LHCN-M2 (cell line): ENCODE measurements at places on chromosomes 16 and 17.

GRCh38 chr16:11642765-11643116, 25.5 kb upstream of the SNN start:
- DNase-seq = no peak

- DNase-seq = peak; percentile 29
Observed at GRCh38 chr17:18139949-18140348, 31.4 kb downstream of the MYO15A start.

GRCh38 chr16:4768549-4769305, 1.8 kb upstream of the ZNF500 start:
- peak; percentile 94 for DNase-seq

DNA sequence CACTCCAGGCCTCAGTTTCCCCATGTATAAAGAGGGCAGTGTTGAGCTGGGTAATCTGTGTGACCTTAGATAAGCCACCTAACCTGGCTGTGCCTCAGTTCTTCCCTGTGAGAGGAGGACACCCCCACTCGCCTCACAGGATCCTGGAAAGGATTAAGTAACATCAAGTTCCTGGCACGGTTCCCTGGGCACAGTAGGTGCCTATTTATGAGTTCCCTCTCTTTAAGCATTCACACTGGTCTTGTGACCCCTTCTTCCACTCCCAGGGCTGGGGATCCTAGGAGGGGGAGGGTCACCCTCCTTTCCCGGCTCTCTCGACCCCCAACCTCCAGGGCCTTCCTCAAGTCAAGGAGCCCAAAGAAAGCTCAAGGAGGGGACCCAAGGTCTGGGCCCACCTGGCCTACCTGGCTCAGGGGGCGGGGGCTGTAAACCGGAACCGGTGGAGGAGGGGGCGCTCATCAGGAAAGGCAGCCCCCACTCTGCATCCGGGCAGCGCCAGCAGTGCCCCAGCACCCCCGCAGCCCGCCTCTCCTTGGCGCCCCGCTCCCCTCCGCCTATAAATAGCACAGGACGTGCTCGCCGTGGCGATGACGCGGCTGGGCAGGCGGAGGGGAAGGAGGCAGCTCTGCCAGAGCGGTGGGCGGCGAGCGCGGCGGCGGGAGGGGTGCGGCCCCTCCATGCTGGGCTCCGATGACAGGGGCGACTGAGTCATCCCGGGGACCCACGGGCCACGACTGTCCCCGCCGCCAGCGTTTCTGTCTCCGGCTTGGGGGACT, 9.4 kb downstream of the RPL19 start:
- DNase-seq = no peak

GRCh38 chr16:2043667-2044451, 3.8 kb downstream of the NTHL1 start:
- no peak for DNase-seq

- no peak for DNase-seq
Observed at GRCh38 chr17:76036497-76037261, 9.6 kb upstream of the EVPL start.

- DNase-seq = no peak
Observed at GRCh38 chr17:29847118-29847517, 82.9 kb downstream of the SSH2 start.

- no peak for DNase-seq
Observed at GRCh38 chr16:7976563-7976962, 613.7 kb downstream of the TMEM114 start.

GRCh38 chr16:85995541-85996423, 96.8 kb downstream of the IRF8 start:
- no peak for DNase-seq

DNA sequence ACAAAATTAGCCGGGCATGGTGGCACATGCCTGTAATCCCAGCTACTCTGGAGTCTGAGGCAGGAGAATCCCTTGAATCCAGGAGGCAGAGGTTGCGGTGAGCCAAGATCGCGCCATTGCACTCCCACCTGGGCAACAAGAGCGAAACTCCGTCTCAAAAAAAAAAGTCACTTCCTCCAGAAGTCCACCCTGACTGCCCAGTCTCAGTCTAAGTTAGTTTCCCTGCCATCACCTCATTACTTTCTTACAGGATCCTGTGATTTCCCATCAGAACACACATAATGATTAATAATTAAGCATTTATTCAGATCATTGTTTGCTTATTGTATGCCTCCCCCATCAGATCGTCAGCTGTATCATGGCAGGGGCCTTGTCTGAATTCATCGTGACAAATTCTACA, 31.6 kb downstream of the ABCC3 start:
- DNase-seq = no peak

GRCh38 chr16:56319376-56319775, 106.0 kb downstream of the AMFR start:
- no peak for DNase-seq

DNA sequence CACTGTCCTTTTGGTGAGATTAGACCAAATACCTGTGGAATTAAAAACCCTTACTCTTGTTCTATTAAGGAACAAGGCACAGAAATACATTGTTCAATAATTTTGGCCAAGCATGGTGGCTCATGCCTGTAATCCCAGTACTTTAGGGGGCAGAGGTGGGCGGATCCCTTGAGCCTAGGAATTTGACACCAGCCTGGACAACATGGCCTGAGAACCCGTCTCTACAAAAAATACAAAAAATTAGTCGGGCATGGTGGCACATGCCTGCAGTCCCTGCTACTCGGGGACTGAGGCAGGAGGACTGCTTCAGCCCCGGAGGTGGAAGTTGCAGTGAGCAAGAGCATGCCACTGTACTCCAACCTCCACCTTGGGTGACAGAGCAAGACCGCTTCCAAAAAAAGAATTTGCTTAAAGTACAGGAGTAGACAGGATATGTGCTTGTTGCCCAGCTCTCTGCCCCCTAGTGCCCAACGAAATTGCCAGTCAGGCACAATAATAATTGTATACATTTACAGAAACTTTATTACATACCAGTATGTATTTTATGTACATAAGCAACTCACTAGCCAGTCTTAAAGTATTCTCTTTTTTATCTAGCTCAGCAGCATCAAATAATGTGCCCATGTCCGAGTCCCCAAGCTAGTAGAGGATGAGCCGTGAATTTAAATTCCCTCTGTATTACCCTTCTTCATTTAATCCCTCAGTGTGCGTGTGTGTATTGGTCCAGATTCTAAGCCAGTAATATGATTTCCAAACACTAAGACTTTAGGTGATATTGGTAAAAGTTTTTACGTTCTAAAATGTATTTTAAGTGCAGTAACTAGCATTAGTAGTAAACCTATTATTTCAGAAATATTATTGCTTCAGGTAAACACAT, 1.4 kb downstream of the THUMPD1 start:
- peak; percentile 19 for DNase-seq

DNA sequence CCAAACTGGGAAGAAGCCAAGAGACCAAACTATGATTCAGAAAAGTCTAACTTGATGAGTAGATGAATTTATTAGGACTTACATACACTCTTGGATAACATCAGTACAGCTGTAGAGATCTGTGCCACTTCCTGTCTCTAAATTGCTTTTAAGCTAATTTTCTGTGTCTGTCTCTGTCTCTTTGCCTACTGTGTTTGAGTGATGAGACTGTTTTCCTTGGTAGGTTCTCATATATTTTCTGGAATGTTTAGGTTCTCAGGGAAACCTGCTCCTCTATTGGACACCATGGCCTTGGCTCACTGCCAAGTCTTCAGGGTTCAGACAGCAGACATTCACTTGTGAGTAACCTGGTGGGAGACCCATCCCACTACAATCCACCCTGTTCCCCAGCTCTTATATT, 103.5 kb upstream of the KIF2B start:
- DNase-seq = peak; percentile 31

GRCh38 chr16:79794941-79795340, 194.4 kb upstream of the MAF start:
- DNase-seq = no peak

DNA sequence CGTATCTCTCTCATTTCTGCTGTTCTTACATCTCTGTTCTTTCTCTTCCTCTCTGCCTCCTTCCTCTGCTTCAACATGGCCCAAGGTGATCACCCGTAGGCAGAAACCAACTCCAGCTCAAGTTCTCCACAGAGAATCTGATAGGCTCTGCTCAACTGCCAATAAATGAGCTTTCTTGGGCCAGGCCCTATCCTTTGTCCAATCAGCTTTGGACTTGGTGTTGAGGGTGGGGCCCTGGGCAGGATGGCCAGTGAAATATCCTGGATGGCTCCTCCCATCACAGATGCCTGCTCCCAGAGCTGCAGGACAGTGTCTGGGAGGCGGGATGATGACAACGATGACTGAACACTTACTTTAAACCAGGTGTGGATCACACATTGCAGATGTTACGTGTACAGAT, 17.4 kb upstream of the BRD7 start:
- DNase-seq = no peak

DNA sequence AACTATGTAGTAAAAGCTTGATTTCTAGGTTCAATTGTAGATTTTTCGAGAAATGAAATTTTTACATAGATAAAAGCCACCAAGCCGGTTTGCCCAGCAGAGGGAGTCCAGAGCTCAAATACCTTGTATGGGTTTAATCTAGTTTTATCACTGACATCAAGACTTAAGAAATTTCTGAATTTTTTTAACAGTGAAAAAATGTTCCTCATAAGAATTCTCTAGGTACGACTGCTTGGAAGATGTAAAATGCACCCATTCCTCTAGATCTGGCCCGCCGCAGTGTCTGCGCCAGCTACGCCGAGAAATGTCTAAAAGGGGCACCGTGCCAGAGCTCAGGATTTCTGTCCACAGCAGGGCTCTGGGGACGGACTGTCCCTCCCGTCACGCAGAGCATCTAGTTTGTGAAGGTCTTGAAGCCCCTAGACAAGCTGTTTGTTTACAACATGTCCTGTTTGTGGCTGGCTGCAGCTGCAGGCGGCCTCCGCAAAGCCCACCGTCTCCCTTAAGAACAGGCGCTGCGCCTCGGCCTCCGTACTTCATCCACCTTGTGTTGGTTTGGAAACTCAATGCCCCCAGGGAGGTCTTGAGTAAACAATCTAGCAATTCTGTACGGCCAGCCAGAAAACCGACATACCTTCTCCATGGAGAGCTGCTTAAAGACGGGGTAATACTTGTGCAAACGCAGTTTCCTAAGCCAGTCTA, 24.8 kb downstream of the MAP1LC3B start:
- peak; percentile 50 for DNase-seq

GRCh38 chr17:28118362-28118761, 75.9 kb downstream of the NLK start:
- no peak for DNase-seq

DNA sequence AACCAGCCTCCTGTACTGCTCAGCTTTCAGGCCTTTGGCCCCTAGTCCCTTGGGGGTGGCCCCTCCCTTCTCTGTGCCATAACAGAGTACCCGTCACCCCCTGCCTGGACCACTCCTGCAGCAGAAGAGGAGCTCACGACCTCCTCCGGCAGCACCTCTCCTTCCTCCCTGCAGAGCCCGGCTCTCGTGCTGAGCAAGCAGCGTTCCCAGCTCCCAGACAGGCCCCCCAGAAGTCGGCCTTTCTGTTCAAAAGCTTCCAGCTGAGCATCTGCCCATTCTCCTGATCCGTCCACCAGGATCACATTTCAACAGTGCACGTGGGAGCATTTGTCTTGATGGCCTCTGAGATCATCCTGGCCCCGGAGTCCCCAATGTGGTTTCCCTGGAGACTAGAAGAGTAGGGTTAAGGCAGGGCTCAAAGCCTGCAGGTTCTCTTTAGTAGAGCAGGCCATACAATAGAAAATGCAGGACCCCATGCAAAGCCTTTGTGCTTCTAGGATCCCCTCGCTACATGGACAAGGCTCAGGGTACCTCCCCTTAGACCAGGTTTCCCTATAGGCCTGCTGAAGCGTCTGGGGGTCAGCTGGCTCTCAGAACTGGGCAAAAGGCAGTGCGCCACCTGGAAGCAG, 35.6 kb downstream of the NLRC3 start:
- DNase-seq = no peak

- DNase-seq = no peak
Observed at GRCh38 chr17:38892620-38893019, 22.8 kb downstream of the LASP1 start.

- peak; percentile 48 for DNase-seq
Observed at GRCh38 chr17:560432-560873, 154.2 kb downstream of the VPS53 start.

- no peak for DNase-seq
Observed at GRCh38 chr17:77675411-77675810, 283.1 kb upstream of the TNRC6C start.
